ENCODE measurements at places on chromosomes 5 and 9.

DNA sequence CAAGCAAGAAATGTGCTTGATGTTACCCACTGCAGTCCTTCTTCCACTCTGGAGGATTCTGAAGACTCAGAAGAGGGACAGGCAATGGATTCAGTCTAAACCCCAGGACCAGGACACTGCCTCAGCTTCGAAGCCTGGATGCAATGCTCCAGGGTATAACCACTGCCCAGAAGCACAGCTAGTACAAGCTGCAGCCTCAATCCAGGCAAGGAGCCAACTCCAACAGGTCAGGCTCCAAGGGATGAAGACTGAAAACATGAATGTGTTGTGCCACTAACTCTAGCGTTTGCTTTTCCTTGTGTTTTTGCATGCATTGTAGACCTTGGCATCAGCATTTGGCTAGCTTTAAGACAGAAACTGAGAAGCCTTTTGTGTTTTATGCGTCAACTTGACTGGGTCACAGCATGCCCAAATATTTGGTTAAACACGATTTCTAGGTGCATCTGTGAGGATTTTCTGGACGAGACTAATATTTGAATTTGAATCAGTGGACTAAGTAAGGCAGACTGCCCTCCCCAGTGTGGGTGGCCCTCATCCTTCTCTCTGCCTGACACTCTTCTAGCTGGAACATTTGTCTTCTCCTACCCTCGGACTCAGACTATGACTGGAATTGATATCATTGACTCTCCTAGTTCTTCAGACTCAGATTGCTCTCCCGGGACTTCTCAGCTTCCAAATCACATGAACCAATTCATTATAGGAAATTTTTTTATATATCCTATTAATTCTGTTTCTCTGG, 20.5 kb upstream of the GPX3 start:
- no peak for DNase-seq

DNA sequence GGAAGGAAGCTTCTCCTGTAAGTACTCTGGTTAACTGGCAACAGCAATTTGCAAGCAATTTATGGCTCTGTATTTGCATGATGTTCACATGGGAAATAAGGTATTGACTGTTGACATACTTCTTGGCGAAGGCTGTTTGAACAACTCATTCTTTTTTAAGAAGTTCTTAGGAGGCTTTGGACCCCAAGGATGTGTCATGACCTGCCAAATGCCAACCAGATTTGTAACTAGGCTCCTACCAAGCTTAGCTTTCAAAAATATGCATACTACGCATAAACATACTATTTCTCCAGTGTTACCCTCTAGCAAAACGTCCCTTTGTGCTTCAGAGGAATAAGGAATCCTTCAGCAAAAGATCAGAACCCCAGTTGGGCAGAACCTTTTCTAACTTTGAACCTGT, 165.2 kb upstream of the MSX2 start:
- DNase-seq: no peak

DNA sequence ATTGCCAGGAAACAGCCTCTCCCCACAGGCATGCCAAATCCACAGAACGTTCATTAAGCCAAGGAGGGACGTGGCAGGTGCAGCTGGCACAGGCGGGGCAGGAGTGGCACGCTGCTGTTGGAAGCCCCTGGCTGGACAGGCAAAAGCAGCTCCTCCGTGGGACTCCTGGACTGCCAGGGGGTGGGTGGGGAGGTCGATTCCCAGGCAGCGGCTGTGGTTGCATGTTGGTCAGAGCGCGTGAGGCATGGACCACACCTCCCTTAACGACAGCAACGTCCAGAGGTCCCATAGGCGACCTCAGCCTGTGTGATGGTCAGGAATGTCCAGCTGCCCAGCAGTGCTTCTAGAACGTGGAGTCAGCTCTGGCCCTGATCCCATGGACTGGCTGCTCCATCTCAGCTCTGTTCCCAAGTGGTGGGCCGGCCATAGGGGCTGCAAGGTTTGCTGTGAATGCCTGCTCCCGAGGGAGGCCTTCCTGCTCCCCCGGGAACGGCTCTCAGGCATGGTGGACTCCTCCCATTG, 6.9 kb downstream of the SLC6A19 start:
- no peak for DNase-seq

- no peak for DNase-seq
Measured at GRCh38 chr9:38068701-38069628, at the start of gene SHB. Gene SHB, minus strand, starts transcription at chr9:38069227. Its CDS starts 582 bp downstream, at chr9:38068645.

- DNase-seq: no peak
Measured at GRCh38 chr9:8926461-8926860, 1126.9 kb upstream of the DMAC1 start.

DNA sequence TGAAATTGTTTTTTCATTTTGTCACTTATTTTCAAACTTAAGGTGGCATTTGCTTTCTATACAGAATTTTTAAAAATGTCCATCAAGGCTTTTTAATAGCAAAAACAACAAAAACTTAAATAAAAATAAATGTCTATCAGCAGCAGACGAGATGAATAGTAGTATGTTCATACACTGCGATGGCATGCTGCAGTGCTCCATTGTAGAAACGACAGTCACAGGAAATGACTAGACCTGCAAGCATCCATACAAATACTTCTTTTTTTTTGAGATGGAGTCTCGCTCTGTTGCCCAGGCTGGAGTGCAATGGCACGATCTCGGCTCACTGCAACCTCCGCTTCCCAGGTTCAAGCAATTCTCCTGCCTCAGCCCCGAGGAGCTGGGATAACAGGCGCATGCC, 41.4 kb downstream of the COL23A1 start:
- no peak for DNase-seq

DNA sequence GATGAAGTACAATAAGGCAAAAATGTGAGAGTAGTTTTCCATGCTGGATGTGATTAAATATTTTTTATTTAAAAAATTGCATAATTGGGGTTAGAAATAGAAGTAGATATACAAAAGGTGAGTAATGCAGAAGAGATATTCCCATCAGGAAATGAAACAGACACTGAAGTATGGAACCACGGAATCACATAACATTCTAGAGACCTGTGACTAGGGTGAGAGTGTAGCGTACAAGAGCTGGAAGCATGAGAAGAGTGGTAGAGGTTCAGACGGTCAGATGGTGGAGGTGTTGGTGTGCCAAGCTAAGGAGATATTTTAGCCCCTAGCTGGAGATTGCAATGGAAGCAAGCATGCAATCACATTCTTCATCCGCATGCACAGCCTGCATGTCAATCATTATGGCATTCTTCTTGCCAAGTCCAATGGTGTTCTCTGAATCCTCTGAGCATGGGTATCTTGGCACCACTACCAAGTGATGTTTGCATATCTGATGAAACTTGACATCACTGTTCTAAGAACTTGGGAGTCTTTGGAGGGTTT, 587.8 kb downstream of the PSAT1 start:
- no peak for DNase-seq

DNA sequence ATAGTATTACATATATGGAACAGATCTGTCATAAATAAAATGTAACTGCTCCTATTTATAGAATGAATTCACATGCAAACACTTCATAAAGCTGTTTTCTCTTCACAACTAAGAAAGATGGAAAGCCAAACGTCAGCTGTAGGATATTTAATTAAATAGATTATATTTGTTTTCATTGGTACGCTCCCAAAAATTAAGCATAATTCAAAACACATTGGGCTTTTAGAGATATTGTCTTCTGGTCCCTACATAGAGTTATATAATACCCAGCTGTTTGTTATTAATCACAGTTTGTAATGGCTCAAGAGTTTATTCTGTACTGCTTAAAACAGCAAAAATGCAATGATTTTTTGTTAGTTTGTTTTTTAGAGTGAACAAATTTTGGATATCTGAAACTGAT, 61.2 kb downstream of the MRPS30 start:
- no peak for DNase-seq

DNA sequence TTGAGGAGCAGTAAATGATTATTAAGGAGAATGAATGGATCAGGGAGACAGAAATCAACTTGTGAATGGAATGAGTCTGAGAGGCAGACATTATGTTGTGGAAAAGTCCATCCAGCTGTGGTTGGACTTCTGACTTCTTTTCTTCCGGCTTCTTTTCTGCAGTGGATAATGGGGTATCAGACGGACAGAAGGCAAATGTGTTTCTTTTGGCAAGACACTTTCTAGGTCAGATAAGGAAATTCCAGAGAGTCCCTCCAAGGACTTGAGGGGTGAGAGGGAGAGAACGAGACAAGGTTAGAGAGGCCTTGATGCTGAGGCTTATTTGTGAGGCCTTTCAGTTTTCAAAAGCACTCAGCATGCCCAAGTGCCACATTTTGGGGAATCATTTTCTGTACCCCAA, 17.1 kb upstream of the GRHPR start:
- no peak for DNase-seq

DNA sequence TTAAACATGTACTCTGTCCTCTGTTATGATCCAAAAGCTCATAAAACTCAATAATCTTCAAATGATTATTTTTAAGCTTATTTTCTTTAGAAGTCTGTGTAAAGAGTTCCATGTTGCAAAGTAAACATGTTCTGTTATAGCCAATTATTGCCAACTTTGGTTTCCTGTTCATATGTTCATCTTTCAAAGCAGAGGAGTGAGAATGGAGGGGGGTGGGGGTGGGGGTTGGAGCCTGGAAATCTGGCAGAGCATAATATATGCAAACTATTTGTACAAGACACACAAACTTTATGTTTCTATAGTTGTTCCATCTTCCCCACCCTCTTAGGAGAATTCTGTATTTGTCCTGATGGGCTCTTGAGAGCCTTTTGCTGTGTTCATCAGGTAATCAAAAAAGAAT, 135.0 kb downstream of the STARD4 start:
- DNase-seq: no peak

DNA sequence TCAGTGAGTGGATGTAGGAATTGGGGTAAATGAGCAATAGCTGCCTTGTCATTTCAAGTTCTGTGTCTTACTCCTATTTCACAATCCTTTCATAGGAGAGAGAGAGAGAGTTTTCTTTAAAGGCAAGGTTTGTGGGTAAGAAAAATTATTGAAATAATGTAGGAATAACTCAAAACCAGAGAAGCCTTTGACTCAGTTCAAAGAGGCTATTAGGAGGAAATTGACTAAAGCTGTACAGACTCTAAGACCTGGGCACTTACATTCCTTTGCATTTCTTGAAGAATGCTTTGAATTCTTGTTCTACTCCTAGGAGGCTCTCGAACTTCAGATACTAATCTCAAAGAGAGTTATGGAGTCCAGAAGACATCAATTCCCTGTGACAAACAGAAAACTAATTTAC, 257.1 kb downstream of the FBXL7 start:
- DNase-seq: no peak

DNA sequence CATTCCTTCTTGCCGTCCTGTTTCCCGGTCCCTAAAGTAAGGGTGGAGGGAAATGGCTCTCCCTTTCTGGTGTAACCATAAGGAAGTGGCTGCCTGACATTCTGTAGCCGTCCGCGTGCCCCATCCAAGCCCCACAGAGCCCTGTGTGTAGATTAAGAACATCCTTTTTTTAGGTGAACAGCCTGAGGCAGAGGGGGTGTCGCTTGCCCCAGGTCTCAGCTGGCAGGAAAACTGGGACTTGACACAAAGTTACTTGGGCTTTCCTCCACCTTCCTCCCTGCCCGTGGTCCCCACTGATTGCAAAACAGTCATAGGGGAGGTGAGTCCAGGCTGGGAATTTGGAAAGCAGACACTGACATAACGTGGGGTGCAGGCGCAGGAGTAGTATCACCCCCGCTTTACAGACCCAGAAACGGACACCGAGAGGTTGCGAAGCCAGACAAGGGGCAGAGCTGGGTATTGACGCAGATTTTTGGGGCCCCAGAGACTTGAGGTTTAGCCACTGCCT, 22.8 kb downstream of the C9orf50 start:
- DNase-seq: no peak

- no peak for DNase-seq
Measured at GRCh38 chr9:135979547-135980166, 18.5 kb upstream of the UBAC1 start.

DNA sequence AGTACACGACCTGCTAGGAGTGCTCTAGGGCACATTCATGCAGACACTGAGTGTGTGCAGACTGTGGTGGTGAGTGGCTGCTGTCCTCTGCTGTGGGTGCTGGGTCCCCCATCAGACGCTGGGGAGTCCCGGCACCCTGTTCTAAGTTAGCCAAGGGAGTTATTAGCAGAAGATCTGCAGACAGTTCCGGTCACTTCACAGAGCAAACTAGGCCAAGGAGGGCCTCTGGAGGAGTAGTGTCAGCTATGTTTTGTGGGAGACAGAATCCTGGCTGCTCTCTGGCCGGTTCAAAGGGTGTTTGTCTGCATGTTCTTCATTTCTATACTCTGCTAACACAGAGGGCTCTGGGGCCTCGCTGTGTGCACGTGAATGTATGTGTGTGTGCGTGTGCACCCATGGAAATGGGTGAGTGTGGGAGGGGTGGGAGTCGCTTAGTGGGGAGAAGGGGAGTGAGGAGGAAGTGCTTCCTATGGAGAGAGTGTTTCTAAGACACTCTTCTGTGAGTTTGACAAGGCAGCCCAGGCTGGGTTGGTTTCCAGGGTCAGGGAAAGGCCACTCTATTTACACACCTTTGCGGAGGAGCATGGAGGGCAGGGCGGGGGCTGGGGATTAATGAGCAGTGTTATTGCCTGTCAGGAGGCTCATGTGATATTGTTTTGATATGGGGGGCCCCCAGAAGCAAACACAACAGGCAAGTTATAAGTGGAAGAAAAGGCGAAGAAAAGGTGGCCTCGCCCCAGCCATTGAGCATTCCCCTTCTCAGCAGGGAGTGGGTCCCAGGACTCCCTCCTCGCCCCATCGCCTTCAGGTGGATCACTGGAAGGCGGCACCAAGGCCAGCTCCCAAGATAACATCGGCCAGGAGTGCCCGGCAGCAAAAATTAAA, 68.9 kb downstream of the MACROH2A1 start:
- DNase-seq: no peak

GRCh38 chr9:105344283-105344682, 99.8 kb downstream of the SLC44A1 start:
- DNase-seq: no peak

DNA sequence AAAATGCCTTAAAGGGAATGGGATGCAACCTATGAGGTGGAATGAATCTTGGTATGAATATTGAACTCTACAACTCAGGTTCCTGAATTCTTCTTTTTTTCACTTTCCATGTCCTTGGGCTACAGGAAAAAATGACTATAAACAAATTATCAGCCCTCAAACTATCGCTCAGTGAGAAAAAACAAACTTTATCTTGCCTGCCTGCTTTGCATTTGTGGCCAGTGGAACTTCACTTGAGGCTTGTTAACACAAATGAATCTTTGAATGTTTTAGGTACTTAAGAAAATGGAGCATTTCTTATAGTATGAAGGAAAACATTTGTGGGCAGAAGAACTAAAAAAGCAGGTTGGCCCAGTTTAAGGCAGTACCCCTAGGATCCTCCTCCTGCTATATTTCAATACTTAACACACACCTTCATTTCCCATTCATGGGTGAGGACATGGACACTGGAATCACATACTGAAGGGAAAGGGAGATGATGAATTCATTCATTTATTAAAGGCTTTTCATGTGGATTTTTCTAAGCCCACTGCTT, 34.1 kb downstream of the ELOVL7 start:
- no peak for DNase-seq
